Adipocyte (in vitro differentiated cells): ENCODE measurements at places on chromosomes 2 and 18.

DNA sequence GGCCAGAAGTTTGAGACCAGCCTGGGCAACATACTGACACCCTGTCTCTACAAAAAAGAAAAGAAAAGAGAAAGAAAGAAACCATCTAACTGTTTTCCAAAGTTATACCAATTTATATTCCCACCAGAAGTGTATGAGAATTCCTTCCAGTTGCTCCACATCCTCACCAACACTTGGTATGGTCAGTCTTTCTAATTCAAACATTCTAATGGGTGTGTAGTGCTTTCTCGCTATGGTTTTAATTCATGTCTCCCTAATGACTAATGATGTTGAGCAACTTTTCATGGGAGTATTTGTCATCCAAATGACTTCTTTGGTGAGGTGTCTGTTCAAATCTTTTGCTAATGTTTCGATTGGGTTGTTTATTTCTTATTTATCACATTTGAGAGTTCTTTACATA lies 10.5 kb upstream of the B3GNT7 start:
- no peak for DNase-seq

GRCh38 chr2:11681722-11682589 lies 12.0 kb upstream of the NTSR2 start:
- DNase-seq: peak; percentile 24

GRCh38 chr2:239190921-239191885 lies 209.6 kb downstream of the HDAC4 start:
- no peak for DNase-seq

GRCh38 chr2:211867845-211868451 lies 670.7 kb downstream of the ERBB4 start:
- DNase-seq: peak; percentile 66

DNA sequence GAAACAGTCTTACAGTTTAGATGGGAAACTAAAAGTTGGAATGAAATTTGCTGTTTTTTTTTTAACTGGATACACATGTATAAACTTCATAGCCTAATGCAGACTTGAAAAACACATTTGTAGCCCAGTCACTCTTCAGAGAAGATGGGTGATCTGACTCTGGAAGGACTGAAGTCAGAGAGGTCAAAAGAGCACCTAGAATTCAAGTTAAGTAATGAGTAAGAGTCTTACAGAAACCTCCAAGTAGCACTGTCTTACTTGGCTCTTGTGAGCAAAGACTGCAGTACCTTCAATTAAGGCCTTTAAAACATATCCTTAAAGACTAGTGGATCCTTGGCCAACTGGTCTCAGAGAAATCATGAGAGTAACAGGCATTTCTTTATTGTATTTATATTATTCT lies 41.9 kb downstream of the TRAPPC8 start:
- DNase-seq: no peak

DNA sequence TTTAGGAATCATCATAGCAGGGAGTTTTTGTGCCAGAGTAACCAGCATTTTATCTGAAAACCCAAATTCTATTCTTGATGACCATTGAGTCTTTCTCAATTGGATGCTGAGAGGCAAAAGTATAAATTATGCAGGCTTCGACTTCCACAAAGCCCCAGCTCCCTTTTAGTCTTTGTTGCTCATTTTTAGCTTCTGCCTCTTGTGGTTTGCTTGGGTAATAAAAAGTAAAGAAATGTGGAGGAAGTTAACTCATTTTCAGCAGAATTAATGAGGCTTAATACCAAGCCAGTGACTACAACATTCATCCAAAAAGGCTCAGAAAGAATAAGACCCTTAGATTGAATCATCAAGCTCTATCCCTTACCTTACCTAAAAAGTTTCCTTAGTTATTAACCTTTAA lies 18.6 kb downstream of the ERMN start:
- DNase-seq: no peak

GRCh38 chr2:177353187-177353478 lies 39.4 kb upstream of the AGPS start:
- peak; percentile 84 for DNase-seq

DNA sequence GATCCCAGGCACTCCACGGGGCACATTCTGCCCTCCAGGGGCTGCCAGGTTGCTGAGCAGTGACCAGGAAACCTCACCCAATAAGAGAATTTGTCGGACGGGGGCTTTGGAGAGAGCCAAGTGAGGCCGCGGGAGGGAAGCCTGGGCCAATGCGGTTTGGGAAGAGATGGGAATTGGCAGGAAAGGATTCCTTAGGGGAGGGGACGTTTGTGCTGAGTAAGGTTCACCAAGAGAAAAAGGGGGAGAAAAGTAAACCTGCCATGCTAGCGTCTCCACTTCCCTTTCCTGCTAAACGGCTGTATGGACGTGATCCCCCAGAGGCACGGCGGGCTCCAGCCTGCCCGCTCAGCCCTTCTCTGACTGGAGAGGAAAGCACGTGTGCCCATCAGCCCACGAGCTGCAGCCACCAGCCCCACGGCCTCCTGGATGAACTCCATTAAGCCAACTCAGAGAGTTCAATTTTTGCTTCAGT lies 194.4 kb upstream of the ID2 start:
- DNase-seq: no peak

DNA sequence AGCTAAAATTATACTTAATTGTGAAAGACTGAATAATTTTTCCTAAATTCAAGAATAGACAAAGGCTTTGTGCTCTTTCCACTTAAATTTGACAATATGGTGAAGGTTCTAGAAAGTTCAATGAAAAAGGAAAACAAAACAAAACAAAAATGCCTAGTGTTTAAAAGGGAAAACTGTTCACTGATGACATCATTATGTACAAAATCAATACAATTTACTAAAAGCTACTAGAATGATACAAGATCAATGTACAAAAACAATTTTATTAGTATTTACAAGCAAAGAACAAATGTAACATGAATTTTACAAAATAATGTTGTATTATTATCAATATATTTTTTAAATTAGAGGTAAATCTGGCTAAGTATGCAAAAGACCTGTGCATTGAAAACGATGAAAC lies 499.1 kb upstream of the FSIP2 start:
- no peak for DNase-seq

GRCh38 chr2:95531254-95531771 lies 46.8 kb upstream of the TRIM43B start:
- no peak for DNase-seq

DNA sequence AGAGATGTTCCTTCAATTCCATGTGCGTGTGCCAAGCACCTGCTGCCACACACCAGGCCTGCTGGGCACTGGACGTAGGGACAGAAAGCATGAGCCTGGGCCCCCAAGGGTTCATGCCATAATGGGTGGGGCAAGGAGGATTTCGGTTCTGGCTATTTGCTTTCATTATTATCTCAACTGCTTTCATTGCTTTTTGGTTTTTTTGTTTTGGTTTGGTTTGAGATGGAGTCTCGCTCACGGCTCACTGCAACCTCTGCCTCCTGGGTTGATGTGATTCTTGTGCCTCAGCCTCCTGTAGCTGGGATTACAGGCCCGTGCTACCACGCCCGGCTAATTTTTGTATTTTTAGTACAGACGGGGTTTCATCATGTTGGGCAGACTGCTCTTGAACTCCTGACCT lies 57.2 kb downstream of the SF3B1 start:
- no peak for DNase-seq

DNA sequence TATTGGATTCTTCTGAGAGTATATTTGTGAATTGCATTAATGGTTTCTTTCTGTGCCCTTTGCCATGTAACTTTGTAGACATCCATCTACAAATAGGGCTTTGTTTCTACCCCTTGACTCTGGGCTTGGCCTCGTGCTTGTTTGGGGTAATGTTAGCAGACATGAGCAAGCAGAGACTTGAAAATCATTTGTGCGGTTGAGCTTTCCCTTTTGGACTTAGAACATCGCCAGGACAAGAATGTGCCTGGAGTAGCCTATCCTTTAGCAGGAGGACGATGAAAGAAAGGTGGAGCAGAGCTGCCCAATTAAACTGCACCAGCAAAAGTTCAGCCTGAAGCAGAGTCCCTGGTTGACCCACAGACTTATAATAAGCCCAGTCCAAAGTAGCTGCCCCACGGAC lies 785.9 kb downstream of the EPHA4 start:
- no peak for DNase-seq

DNA sequence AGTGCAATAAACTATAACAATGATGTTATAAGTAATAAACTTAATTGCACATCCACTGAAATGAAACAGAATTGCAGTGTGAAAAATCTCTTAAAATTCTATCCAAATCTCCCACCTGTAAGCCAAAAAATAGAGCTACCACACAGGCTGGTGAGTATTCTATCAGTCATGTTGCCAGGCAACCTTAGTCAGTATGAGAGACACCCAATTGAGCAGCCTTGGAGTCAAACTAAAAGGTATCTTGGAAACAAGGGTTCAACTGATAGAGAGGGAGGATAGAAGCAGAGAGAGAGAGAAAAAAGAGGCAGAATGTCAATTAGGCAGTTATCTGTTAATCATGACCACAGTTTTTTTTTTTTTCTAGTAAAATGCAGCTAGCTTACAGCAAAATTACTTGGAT lies 45.8 kb downstream of the GALNT13 start:
- DNase-seq: no peak

DNA sequence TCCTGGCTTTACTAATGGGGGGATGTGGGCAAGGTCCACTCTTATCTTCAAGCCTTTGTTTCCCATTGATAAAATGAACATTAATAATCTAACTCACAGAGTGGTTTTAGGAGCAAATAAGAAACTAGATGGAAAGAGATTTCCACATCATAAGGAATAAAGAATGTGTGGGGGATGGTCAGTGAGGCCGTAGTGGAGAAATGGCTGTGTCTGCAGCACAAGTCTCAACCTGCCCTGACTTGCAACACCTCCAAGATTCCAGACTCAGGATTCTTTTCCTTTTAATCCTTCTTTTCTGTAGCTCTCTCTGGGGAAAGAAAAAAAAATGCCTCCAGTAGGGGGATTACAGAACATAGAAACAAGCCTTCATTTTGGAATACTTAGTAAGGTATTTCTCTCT lies 124.2 kb upstream of the MEX3C start:
- no peak for DNase-seq

GRCh38 chr2:104041351-104041750 lies 812.6 kb upstream of the POU3F3 start:
- no peak for DNase-seq

DNA sequence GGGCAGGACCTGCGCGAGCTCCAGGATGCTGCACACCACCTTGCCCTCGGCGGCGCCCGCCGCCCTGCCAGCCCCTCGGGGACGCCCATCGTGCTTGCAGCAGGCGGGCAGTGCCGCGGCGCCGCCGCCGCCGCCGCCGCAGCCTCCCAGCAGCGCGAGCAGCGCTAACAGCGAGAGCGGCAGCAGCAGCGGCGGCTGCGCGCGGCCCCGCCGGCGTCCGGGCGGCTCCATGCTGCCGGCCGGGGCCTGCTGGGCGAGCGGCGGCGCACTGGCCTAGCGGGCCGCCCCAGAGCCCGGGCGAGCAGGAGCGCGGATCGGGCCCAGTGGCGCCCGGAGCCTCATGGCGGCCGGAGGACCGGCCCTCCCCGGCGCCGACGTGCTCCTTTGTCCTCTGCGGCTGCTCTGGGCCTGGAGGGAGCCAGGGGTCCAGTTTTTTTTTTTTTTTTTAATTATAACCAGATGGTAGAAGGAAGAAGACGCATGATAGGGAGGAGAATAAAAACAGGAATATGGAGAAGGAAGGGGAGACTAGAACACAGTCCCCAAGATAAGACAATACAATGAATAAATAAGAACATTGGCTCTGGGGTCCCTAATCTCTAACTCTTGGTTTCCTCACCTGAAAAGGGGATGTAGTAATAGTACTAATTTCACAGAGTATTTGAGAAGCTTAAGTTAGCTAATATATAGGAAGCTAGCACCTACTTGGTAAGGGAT lies 17.1 kb upstream of the ANKRD62 start:
- DNase-seq: peak; percentile 53

GRCh38 chr2:73749314-73749713 lies 12.2 kb upstream of the TPRKB start:
- no peak for DNase-seq

DNA sequence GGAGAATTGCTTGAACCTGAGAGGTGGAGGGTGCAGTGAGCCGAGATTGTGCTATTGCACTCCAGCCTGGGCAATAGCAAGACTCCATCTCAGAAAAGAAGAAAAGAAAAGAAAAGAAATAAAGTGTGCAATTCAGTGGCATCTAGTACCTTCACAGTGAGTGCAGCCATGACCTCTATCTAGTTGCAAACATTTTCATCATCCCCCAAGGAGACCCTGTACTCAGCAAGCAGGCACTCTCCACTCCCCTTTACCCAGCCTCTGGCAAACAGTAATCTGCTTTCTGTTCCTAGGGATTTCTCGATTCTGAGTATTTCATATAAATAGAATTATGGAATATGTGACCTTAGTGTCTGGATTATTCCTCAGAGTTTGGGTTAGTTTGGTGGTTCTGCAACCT lies 130.4 kb upstream of the ARL4C start:
- DNase-seq: no peak

- no peak for DNase-seq
These were observed 753.8 kb downstream of the PLCL1 start for GRCh38 chr2:198558176-198558575.

DNA sequence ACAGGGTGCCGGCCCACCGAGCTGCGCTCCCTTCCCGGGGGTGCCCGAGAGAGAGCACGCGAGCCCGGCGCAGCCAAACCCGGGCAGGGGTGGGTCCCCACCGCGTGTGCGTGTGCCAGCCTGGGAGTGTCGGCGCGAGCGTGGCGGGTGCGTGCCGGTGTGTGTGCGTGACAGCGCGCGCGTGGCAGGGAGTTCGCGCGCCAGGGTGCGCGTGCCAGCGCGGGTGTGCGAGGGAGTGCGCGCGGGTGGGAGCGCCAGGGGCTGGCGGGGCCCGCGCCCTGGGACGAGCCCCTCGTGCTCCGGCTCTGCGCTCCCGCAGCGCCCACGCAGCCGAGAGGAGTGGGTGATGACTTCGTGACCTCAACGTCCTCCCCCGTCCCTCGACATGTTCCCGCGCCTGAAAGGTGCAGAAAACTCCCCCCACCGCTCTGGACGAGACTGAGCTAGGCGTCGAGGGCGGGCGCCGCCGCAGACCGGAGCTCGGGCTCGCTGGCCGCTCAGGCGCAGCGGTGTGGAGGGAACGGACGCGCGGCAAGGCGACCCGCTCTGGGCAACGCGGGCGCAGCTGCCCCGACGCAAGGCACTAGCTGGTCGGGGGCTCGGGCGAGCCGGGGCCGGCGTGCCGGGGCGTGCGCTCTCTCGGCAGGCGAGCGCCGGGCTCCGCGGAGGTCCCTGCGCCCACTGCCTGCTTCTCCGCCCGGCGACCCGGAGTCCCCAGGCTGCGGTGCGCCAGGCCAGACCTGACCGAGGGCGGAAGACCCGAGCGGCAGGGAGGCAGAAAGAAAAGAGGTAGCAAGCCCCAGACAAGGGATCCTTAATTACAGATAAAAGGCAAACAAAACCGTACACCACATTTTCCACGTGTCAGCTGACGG lies 582.8 kb downstream of the ZEB2 start:
- peak; percentile 73 for DNase-seq

- DNase-seq: no peak
These were observed 831 bp upstream of the D2HGDH start for GRCh38 chr2:241733391-241734207.

- no peak for DNase-seq
These were observed 88.5 kb downstream of the TLK1 start for GRCh38 chr2:171072164-171072563.
